ENCODE measurements at places on chromosomes 4 and X.

GRCh38 chr4:139728840-139729239 is 63.2 kb downstream of the MGST2 start:
- no peak for DNase-seq

DNA sequence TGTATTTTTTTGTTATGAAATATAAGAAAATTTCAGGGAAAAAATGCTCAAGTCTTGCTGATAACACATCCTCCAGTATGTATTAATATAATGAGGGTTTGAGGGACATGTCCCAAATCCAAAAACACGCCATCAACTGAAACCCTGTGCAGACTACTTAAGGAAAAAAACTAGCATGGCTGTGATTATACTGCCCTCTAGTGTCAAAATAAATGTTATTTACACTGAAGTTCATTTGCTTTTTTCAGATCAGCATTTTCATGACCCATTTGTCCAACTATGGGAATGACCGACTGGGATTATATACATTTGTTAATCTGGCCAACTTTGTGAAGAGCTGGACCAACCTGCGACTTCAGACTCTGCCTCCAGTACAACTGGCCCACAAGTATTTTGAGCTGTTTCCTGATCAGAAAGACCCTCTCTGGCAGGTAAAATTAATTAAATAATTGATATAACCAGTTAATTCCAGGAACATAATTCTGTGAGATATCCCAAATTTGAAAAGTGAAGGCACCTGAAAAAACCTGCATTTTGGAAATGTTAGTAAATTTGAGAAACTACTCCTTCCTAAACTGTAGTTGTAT is 128.5 kb downstream of the PRSS12 start:
- DNase-seq, result no peak

GRCh38 chr4:122548886-122549630 is 71.8 kb downstream of the IL21 start:
- no peak for DNase-seq

- DNase-seq, result no peak
Observed at GRCh38 chr4:105014635-105015034, 132.0 kb upstream of the TET2 start.

- no peak for DNase-seq
Observed at GRCh38 chr4:105587841-105588240, 35.4 kb downstream of the ARHGEF38 start.

GRCh38 chrX:36961590-36961989 is 46.6 kb upstream of the FAM47C start:
- no peak for DNase-seq

GRCh38 chr4:95093936-95094929 is 336.5 kb downstream of the BMPR1B start:
- no peak for DNase-seq

DNA sequence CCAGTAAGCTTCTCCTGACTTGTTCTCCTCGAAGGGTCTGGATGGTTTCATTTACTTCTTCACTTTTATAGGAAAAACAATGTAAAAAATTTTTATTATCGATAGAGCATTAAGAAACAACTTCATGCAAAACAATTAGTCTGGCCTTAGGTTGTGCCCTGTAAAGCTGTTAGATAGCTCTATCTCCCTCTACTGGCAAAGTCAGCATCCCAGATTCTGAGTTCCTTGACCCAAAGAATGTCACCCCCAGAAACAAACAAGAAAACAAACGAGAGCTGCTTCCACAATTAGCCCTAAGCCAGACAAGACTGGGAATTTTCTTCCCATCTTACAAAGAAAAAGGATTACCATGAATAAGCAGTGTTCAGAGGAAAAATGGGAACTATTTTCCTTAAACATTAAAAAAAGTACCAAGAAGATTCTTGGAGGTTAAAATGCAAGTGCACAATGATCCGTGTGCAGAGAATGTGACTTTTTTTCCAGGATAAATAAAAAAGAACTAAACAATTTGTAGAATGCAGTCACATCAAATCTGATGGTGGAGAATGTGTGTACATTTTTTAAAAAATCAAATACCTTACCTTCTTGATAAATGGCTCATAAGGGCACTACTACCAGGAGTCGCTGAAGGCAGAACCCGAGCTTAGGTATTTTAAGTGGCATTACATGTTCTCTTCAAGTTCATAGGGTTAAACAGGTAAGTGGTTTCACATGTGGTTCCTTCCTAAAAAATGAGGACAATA is 293.2 kb downstream of the FBXO8 start:
- DNase-seq, result no peak

- no peak for DNase-seq
Observed at GRCh38 chr4:57061395-57061794, 48.8 kb downstream of the IGFBP7 start.

DNA sequence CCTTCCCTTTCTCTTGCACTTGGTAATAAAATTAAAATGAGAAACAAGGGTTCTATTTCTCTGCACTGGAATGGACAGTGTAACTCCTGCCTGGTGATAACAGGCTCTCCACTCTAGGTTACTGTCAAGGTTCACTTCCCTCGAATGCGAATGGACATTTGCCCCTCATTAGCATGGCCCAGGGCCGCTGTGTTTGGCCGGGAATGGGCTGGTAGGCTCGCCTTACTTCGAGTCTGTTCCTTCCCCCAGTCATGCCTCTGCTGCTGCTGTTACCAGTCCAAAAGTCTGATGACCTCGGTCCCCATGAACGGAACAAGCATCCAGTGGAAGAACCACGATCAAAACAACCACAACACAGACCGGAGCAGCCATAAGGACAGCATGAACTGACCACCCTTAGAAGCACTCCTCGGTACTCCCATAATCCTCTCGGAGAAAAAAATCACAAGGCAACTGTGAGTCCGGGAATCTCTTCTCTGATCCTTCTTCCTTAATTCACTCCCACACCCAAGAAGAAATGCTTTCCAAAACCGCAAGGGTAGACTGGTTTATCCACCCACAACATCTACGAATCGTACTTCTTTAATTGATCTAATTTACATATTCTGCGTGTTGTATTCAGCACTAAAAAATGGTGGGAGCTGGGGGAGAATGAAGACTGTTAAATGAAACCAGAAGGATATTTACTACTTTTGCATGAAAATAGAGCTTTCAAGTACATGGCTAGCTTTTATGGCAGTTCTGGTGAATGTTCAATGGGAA is 61.5 kb downstream of the EDNRA start:
- DNase-seq, result no peak

GRCh38 chrX:44017676-44018075 is 44.5 kb upstream of the NDP start:
- DNase-seq, result no peak

- no peak for DNase-seq
Observed at GRCh38 chrX:2383144-2383543, 117.6 kb downstream of the DHRSX start.

DNA sequence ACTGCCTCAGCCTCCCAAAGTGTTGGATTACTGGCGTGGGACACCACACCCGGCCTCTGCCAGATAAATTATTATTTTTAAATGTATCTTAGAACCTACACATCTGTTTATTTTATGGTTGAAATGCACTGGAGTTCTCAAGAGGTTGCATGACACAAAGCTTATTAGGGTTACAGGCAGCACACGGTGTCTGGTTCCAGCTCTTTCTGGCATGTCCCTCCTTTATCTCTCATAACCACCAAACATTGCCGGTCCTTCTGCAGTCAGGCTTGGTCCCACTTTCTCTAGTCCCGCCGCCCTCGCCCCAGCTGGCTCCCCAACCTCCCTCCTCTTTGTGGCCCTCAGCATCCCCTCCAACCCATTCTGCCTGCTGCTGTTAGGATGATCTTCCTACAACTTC is 39.7 kb upstream of the SPRY1 start:
- no peak for DNase-seq

DNA sequence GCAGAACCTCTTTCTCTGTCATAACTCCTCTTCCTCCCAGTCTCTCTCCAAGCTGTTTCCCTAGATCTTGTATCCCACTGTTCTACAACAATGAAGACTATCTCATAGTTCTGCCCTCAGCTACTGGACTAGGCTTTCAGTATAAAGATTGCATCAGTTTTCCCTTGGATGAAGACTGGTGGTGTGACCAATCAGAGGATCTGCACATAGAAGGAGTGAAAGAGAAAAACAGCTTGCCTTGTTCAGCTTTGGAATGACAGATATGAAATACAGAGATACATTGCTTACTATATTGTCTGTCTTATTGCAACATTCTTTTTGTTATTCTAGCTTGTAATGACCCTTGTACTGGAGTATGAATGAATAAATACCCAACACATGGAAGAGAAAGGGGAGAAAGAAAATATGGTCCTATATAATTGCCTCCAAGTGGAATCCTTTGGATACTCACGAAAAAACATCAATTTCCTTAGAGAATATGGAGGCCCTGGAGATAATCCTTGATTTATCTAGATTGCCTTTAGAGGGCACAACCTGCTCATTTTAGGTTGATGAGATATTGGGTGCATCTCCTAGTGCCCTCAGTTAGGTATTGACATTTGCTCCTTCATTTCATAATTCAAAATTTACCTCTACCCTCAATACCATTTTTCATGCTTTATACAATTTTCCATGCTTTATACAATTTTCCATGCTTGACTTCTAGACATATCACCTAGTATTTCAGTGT is 395.8 kb downstream of the NAF1 start:
- no peak for DNase-seq

DNA sequence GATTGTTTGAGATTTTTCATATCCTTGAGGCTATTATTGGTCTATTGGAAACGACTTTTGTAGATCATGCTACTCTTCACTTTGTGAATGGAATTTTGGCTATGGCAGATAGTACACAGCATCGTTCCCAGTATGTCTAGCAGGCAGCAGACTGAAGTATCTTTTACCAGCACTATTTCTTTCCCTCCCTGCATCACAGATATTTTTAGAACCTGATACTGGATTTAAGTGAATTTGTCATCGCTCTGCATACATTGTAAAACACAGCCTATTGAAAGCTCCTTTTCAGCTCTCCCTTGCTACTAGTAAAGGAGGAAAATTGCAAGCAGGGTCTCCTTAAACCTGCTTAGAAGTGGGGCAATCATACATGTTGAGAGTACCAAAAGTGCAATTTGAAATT is 133.6 kb downstream of the LUZP4 start:
- DNase-seq, result no peak

DNA sequence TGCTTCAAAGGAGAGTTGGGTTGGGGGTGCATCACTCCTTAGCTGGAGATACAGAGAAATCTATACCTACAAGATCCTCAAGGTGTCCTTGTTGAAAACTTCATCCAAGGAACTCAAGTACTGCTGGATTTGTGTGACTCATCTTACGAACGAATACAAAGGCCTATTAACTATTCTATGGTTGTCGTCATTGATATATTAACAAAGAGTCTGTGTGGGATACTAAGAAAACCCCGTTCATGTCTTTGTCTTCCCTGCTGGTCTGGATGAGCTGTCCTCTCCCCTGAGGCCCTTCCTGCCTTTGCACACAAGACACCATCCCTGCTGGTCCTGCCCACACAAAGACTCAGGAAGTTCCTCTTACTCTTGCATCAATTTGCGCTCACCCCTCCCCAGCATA is 54.9 kb upstream of the IRF2 start:
- no peak for DNase-seq

DNA sequence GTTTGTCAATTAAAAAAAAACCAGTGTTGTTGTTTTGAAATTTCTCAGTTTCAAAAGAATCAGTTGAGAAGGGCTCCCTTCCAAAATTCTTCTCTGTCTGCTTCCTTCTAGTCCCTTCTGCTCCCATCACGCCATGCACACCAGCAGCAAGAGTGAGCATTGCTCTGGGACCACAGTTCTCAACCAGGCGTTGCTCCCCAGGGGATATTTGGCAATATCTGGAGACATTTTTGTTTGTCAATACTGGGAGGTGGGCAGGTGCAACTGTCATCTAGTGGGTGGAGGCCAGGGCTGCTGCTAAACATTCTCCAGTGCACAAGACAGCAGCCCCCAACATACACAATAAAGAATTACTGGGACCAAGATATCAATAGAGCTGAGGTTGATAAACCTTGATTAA is 74.8 kb upstream of the EGFL6 start:
- no peak for DNase-seq

DNA sequence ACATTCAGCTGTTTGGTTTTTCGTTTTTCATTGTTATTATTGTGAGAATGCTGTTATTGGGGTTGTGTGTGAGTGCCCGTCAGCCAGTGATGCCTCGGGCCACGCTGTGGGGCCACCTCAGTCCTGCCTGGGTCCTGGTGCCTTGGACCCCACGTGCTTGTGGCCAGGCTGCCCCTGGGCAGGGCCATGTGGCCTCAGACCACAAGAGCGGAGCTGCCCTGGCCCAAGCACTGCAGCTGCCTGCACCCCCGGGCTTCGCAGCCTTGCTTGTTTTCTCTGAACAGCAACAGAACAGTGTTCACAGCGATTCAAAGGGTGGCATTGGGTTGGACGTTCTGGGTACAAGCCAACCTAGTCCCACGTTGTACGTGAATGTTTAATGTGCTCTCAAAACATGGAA is 56.9 kb downstream of the CPLX1 start:
- DNase-seq, result no peak

- no peak for DNase-seq
Observed at GRCh38 chr4:74964311-74964710, 31.4 kb downstream of the PARM1 start.

GRCh38 chr4:165359506-165359905 is 19.3 kb upstream of the CPE start:
- no peak for DNase-seq

- no peak for DNase-seq
Observed at GRCh38 chrX:18410038-18410437, 15.4 kb upstream of the CDKL5 start.

DNA sequence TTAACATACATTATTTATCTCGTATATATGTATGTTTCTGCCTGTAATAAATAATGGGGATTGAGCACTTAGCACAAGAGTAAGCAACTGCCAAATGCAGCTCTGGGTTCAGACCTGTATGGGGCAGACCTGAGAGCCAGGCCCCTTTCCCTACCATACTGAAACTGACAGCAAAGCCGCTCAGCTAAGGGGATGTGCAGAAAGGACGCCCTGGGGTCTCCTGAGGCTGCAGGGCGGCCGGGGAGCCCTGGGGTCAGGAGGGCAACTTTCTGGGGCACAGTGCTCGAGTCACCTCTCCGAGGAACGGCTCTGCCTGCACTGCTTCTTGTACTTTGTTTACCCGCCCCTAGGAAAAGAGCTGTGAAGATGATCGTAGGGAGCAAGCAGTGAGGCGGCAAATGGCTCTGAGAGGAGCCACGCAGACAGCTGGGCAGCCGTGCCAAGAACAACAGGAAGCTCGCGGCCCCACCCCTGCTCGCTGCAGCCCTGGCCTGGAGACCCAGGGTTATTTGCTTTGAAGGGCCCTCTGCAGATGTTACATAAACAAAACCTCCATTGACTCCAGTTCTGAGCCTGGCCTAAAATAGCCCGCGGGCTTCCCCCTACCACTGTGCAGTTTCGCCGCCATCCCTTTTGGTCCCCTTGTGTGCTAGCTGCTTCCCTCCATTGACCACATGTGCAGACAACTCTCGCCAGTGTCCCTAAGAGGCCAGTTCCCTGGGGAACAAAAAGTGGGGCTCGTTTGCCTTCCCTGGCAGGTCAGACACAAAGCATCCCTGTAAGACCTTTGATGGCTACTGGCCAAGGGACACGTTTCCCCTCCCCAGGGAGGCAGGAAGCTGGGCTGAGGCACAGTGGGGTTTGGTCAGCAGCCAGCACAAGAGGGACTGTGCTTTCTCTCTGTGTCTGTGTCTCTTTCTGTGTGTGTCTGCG is 111.3 kb upstream of the LNX1 start:
- peak; percentile 22 for DNase-seq

GRCh38 chr4:134762053-134762452 is 560.5 kb upstream of the PABPC4L start:
- no peak for DNase-seq

- DNase-seq, result no peak
Observed at GRCh38 chr4:75655562-75655961, 17.6 kb downstream of the G3BP2 start.

All from nucleus accumbens (tissue), 56 donors.